Pulmonary artery endothelial cell (primary cell): ENCODE measurements at places on chromosomes 16 and 17. TPM values are rescaled to one million over a fixed set of nuclear protein-coding genes. Genes with fewer than 3 reads are reported as not detected.

Gene FAM83G
- total RNA-seq = 13.3 and 13.6 TPM in 2 replicates

Gene IL17C
- total RNA-seq = not detected in 2 replicates

DNA sequence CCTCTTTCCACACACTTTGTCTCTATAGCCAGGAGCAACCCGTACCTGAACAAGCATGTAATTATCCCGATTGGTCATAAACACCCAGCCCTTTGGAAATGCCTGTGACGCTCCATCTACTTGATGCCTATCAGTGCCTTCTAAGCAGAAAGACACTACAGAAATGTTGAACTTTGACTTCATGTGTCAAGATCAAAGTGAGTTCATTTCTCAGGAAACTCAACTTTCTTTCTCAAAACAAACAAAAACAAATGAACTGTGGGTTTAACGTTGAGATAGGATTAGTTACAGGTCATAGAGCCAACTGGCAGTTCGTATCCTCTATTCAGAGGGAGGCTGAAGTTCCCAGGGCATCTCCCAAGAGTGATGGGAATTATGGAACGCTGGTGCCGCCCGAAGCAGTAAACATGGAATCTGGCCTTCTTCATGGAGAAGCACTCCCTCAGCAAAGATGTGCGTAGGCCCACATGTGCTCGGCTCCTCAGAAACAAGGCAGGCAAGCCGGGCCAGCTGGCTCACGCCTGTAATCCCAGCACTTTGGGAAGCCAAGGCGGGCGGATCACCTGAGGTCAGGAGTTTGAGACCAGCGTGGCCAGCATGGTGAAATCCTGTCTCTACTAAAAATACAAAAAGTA is 9.5 kb downstream of the SLC6A4 start:
- DNase-seq = no peak

DNA sequence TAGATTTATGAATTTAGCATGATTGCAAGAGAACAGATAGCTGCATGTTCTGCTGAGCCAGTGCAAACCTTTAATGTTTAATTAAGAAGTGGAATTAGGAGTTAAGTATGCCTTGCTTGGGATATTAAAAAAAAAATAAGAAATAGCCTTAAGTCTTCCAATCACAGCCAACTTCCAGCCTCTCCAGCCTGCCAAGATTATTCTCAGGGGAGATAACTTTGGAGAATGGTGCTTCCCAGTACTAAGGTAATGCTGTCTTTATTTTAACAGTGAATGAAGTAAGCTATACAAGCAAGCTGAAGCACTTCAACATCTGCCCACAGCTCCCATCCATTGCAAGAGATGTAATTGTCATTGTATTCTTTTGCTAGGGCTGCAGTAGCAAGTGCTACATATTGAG is 389.5 kb upstream of the ASIC2 start:
- DNase-seq = no peak

DNA sequence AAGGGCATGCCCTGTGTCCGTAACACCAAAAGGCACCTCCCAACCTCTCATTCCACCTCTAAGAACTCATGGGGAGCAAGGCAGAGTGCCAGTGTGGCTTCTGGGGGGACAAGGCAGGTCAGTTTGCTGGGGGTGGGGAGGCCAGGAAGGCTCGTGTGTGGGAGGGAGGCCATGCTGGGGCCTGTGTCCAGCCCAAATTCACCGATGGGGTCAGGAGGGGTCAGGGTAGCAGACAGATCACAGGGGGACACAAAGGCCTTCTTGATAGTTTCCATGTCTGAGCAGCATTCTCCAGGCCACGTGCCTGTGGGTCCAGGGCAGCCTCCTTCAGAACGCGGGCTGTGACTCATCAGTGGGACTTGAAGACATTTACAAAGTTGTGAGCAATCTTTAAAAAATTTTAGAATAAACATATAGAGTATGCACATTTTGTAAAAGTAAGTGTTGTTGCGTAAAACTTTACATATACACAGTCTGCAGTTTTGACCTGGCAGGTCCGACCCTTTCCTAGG is 20.9 kb downstream of the SPACA3 start:
- no peak for DNase-seq
